ENCODE measurements at places on chromosomes 12 and 14.

DNA sequence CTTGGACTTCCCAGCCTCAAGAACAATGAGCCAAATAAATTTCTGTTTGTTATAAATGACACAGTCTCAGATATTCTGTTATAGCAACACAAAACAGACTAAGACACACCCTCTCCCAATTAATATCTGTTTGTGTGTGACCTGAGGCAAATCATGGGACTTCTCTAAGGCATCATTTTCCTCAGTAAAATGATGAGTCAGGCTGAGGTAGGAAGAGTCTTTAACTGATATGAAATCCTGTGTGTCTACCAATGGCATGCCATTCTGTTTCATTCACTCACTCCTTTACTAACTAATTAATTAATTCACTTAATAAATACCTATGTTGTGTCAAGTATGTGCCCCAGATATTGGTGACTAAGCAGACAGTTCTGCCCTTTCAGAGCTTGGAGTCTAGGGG is 258.4 kb upstream of the CRY1 start:
- no peak for DNase-seq

- no peak for DNase-seq
Observed at GRCh38 chr14:91501951-91502930, 7.9 kb downstream of the PPP4R3A start.

- peak; percentile 18 for DNase-seq
Observed at GRCh38 chr12:116358893-116359761, 81.6 kb upstream of the MED13L start.

DNA sequence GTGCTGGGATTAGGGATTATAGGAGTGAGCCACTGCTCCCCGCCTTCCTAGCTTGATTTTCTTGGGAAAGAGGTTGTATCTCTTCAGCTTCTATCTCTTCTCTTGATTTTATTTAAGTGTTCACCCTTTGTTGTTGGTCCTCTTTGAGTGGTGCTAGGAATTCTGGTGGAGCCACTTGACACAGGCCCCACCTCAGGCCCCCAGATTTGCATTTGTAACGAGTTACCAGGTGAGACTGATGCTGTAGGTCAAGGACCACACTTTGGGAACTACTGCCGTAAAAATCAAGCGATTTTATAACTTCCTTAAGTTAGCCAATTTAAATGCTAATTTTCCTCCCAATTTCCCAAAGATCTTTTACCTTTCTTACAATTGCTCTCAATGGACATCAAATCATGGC is 26.3 kb downstream of the SRGAP1 start:
- no peak for DNase-seq
